ENCODE measurements at places on chromosomes 16 and 17.

DNA sequence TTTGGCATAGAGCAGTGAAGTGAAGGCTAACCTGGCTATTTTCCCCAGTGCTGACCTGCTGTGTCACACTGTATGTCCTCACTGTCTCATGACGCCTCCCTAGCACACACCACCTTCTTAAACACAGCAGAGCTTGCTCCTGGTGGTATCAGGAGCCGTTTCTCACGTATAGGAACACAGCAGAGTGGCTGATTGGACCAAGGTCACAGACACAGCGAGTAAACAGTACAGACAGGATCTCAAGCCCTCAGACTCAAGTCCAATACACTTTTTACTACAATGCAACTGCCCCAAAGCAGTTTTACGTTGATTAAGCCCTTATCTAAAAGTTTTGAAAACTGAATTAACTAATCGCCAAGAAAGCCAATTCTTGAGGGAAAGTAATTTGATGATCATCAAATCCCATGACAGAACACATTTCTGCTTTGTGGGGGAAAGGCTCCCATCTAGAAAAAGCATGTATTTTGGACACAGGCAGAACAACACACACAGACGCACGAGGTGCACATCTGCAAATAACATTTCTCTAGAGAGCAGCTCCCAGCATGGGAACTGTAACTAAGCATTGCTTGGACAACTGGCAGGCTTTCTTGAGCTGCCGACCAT, 15.2 kb downstream of the ARHGAP17 start:
- DNase-seq = no peak

DNA sequence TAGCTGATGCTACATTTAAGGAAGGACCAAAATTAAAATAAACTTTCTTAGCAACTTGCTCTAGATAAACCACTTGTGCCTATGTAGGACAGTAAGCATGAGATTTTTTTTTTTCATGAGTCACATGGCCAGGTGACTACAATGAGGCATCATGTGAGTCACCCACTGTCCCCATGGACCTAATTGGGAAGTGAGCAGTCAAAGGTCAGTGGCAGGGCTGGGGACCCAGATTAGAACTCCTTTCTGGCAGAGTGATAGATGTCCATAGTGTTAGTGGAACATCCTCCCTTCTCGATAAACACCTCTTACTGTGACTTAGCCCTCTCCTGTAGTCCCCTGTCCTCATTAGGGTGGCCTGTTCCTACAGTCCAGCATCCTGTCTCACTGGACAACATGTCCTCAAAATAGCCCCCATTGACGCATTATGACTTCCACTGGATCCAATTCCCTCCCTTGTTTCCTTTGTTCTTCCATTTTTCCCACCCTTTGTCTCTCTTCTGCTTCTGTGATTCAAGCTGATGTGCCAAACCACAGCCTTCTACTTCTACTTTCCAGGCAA, 12.4 kb downstream of the ITGB3 start:
- no peak for DNase-seq

GRCh38 chr17:55416470-55417052, 5.1 kb downstream of the MMD start:
- DNase-seq = no peak

GRCh38 chr16:22206842-22207714, 1.0 kb downstream of the EEF2K start:
- DNase-seq = no peak

GRCh38 chr16:522320-523096, 5.0 kb upstream of the CAPN15 start:
- no peak for DNase-seq

Data from stimulated activated CD4-positive, alpha-beta T cell treated with anti-CD3 and anti-CD28 coated beads, Interleukin-2, amount 100 ng/mL, for 48 hours (primary cell).